ENCODE measurements at places on chromosomes 2 and 18. TPM values are rescaled to one million over a fixed set of nuclear protein-coding genes. Genes with fewer than 3 reads are reported as not detected.

- DNase-seq = no peak
Observed at GRCh38 chr2:240289701-240290431, 145.6 kb upstream of the GPC1 start.

- DNase-seq = no peak
Observed at GRCh38 chr2:11788461-11789124, 42.2 kb downstream of the LPIN1 start.

GRCh38 chr18:11096411-11096810 is 53.0 kb downstream of the PIEZO2 start:
- peak; percentile 65 for DNase-seq

Gene CNPPD1
- 36.7 TPM for total RNA-seq

- no peak for DNase-seq
Observed at GRCh38 chr2:235640926-235641723, 147.3 kb downstream of the AGAP1 start.

GRCh38 chr18:34631093-34631966 is 78.8 kb upstream of the DTNA start:
- no peak for DNase-seq

DNA sequence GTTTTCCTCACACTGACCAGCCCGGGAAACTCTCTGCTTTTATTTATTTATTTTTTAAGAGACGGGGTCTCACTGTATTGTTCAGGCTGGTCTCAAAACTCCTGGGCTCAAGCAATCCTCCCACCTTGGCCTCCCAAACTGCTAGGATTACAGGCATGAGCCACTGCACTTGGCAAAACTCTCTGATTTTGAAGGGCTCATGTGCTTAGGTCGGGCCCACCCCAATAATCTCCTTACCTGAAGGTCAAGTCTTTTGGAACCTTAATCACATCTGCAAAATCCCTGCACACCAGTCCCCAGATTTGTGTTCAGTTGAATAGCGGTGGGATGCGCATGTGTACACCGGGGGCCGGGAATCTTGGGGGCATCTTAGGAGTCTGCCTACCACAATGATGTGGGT is 7.7 kb upstream of the ECEL1 start:
- no peak for DNase-seq

- no peak for DNase-seq
Observed at GRCh38 chr2:8246137-8246536, 435.7 kb upstream of the ID2 start.

Gene TMEM169
- 0.48 TPM for total RNA-seq

Gene TLX2
- 1.7 TPM for total RNA-seq

Gene ALPP
- total RNA-seq = 0.84 TPM

DNA sequence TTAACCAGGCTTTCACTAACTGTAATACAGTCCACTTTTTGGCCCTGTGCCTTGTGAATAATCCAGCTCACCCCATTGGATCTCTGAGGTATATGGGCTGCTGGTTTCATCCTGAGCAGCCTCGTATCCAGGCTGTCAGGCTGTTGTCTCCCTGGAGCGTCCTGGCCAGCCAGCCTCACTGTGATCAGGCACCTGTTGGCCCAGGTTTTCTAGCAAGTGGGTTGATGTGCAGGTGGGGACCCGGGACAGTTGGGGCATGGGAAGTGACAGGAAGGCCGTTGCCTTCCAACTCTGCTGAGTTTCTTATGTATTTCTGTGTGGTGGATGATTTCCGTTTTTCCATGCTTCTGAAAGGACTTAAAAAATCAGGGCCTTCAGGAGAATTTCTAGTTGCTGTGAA is 132.4 kb downstream of the ACOXL start:
- no peak for DNase-seq

Gene PAIP2B
- total RNA-seq = 0.28 TPM

- DNase-seq = no peak
Observed at GRCh38 chr2:143125717-143126116, 3.5 kb upstream of the ARHGAP15 start.
